ENCODE measurements at places on chromosomes 11 and 22.
A peak's percentile ranks its signal among the peaks of the same experiment; 100 is the strongest.

GRCh38 chr11:35151683-35152280 lies 12.8 kb downstream of the CD44 start:
- no peak for DNase-seq

- no peak for DNase-seq
Observed at GRCh38 chr11:78349624-78350023, 68.0 kb downstream of the GAB2 start.

- no peak for DNase-seq
Observed at GRCh38 chr11:10319702-10320558, 15.1 kb downstream of the ADM start.

GRCh38 chr11:14109742-14110141 lies 147.2 kb downstream of the SPON1 start:
- no peak for DNase-seq

DNA sequence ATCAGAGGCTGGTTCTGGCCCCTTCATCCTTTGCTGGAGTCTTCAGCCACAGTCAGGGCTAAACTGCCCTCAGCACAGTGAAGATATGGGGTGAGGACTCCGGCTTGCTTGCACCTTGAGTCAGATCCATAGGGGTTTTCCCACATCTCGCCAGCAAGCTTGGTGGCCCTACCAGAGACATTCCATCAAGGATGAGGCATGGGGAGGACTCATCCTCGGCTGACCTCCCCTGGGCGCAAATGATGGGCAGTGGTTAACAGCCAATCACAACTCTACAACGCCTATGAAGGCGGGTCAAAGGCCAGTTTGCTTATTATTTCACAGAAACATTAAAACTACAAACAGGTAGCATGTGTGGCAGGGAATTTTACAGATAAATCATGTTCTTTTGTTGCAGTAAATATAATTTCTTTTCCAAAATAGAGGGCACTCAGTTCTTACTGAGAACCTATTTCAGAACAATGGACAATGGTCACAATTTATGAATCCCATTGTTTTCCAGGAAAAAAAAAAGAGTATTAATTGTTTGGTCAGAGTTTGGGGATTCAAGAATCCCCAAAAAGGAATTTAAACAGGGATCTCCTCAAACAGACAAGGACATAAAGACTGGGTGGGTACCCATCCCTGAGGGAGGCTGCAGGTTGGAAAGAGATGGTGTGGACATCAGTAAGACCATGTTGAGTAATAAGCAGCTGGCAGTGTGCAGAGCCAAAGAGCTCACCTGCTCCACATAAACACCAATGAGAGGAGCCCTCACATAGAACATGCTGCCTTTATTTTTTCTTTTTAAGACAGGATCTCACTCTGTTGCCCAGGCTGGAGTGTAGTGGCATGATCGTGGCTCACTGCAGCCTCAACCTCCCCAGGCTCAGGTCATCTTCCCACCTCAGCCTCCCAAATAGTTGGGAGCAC lies 14.8 kb downstream of the PLAAT3 start:
- no peak for DNase-seq

DNA sequence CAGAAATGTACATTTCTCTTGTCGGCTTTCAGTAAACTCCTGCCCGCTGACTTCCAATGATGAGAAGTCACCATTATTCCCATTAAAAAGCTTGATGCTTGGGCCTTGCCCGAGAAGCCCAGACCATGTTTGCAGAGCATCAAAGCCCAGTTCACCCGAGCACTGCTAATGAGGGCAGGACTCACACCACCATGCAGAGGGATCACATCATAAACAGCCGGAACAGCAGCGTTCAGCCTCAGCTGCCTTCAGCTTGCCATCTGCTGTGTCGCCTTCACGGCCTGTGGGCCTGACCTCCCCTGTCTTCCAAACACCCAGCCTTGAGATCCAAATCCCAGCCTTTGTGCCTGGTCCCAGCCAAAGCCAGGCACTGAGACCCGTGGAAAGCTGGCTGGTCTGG lies 105.4 kb upstream of the CSNK2A3 start:
- no peak for DNase-seq

GRCh38 chr22:48227341-48228018 lies 1465.0 kb downstream of the TBC1D22A start:
- no peak for DNase-seq

DNA sequence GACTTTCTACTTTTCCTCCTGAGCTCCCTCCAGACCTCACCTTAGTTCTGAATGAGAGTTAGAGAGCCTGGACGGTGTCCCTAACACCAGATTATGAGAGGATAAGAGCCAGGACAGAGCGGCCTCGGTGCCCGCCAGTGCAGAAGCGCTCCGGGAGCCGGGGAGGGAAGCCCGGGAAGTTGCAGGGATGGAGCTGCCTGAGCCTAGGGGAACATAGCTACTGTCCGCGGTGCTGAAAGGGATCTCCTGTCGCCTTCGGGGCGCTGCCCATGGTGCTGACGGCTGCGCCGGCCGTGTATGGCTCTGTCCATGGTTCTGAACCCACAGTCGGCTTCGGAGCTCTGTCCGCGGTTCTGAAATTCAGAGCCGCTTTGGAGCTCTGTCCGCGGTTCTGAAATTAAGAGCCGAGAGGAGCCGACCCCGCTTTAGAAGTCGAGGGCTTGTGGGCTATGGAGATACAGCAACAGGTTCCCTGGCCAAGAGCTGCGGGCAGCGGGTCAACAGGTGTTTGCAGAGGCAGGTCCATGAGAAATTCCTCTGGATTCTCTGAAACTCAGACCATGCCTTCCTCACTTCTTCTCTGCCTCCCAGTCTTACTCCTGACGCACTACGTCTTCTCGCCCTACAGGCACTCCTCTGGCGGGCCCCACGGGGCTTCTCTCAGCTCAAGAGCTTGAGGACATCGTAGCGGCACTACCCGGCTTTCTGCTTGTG lies 814 bp downstream of the NPAS4 start:
- DNase-seq, result peak; percentile 20

DNA sequence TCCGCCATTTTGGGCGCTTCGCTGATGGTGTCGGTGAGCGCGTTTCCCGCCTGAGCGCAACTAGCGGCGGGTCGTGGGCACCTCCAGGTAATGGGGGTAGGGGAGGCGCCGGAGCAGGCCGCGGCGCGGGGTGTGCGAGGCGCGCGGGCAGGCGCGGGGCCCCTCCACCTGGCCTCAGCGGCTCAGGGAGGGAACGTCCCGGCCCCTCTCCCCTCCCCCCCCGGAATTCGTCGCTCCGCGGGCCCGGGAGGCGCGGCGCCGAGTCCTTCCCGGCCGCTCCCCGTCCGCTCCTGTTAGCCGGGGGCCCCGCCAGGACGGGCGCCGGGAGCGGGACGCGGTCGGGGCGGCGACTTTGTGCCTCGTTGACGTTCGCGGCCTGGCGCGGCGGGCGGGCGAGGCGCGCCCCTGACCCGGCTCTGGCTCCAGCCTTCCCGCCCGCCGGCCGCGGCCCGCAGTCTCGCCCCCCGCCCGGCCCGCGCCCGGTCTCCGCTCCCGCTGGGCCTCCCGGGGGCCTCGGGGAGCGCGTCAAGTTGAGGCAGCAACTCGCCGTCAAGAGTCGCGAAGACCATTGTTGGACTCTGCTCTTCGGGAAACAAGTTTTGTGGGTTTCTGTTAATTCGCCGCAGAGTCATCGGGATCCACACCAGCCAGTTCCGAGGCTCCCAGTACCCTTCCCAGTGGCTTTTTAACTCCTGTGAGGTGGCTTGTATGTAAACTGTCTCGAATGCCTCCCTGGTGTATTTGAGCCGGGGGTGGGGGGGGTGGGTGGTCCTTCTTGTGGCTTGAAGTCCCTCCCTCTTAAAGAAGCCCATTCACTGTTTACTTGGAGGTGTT lies at the start of gene PPP6R3:
Gene PPP6R3, plus strand, starts transcription at position 12 of the 834 bp plus-strand sequence. CDS start 76,913 bp downstream, outside the sequence.
- no peak for DNase-seq

GRCh38 chr11:1943977-1944376 lies 3.2 kb upstream of the MRPL23 start:
- peak; percentile 8 for DNase-seq

GRCh38 chr11:73866586-73866996 lies 10.1 kb downstream of the COA4 start:
- DNase-seq, result peak; percentile 61

DNA sequence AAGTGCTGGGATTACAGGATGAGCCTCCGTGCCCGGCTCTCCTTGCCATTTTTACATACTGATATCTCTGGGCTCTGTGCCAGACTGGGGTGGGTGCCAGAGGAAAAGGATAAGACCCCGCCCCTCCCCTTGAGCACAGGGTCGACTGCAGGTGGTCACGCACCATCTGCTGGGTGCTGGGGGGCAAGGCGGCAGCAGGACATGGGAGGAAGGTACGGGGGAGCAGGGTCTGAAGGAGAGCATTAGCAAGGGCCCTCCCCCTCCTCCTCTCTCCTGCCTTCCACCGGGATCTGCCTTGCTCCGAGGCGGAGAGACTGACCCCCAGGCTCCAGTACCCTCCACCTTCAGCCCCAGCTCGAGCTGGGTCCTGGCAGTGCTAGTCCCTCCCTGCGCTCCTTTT lies 9.7 kb upstream of the PGA3 start:
- no peak for DNase-seq

GRCh38 chr11:28106353-28107043 lies 1.5 kb downstream of the KIF18A start:
- no peak for DNase-seq

- DNase-seq, result no peak
Observed at GRCh38 chr22:31922534-31922933, 21.8 kb upstream of the YWHAH start.

DNA sequence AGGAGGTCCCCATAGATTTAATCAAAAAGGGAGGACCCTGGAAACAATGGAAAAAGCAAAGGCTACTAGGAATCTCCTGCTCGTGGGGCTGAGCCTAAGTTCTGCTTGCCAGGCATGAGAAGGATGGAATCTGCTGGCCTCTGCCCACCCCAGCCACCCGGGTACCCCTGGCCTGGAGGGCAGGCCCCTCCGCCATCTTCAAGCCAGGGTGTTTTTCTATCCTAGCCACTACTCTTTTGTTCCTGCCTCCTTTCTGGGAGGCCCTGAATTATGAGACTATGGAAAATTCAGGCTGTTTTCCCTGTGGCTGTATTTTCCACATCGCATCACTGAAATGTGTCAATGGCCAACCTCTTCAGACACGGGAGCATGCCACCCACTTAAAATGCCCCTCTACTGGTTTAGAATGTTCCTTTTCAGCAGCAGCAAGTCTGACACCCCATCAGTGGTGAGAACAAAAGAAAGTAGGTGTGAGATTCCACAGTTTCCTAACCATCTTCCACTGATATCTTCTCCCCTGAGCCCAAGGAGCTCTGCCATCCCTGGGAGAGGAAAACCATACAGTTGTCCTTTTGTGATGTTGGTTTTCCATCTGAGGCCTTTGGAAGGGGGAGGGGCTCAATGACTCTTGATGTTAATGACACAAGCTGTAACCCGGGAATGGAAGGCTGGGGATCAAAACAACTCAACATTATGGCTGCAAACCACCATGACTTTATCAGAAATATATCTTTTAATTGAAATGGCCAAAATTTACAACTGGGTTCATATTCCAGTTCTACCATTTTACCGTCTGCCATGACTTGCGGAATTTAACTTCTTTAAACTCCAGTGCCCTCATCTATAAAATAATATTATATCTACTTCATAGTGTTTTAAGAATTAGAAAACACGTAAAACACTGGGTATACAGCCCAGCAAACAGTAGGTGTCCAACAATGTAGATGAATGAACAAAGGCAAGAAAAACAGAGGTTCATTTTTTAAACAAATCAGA lies 22.2 kb downstream of the DKK3 start:
- no peak for DNase-seq

DNA sequence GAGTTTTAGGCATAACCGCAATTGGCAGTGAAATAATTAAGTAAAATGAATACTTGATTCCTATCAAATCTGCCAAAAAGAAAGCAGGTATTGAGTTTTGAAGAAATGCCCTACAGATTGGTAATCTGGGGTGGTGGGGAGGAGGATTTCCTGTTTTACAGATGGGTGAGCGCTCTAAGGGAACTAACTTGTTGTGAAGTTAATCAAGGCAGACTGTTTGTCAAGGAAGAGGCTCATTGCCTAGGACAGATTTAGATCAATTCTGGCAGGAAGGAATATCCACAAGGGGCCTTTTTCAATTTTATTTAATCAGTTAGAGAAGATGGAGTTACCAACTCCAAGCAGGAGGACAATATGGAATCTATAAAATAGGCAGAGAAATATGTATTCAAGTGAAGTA lies 271.5 kb upstream of the CCDC90B start:
- no peak for DNase-seq

- peak; percentile 6 for DNase-seq
Observed at GRCh38 chr11:85086504-85087284, 540.5 kb downstream of the DLG2 start.

- no peak for DNase-seq
Observed at GRCh38 chr11:35380603-35381002, 38.8 kb downstream of the SLC1A2 start.

DNA sequence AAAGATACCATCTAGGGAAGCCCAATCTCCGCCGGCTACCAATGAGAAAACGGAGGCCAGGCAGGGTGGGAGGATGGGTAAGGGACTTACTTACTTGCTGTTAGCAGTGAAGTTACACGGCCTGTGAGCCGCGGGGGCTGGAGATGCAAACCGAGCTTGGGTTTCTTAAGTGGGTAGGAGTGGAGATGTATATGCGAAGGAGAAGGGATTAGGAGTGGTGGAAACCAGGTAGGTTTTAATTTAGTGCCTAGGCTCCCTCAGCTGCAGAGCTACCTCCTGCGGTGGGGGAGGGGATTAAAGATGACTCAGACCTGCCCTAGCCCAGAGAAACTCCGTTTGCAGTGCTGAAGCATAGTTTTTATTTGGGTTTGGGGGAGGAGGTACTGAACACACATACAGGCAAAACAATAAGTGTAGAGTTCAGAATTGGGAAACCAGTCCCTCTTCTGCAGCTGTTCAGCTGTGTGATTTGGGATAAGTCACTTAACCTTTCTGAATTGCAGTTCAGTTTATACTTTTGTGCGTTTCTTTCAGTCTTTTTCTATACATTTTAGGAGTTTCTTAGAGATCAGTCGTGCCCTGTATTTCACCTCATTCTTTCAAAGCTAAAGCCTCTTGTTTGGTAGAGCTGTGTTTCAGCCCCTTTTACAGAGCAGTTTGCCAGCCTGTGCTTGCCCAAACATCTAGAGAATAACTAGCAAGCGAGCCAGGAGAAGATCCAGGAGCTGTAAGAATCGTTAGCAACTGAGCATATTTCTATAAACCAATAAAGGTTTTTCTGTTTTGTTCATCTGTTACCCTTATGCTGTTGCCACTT lies 596 bp upstream of the TNRC6B start:
- peak; percentile 40 for DNase-seq

GRCh38 chr11:126329644-126330211 lies 25.8 kb upstream of the ST3GAL4 start:
- no peak for DNase-seq

DNA sequence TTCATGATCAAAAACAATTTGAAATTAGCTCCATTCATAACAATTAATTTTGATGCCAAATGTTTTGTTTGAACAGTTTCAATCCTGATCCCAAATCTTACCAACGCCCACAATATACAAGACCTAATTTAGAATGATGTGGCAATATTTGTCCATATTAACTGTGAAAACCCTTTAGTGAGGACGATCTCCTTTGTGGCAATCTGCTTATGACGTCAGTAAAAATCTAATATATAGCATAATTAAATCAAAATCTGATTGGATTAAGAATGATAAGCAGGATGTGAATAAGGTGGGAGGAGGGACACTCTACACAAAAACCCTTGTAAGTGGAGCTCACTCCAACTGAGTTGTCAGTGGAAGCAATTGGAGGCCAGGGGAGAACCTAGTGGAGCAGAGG lies 11.9 kb upstream of the SLC5A4 start:
- DNase-seq, result no peak
